KBM-7 (cell line): ENCODE measurements at places on chromosomes 13 and 19.
A peak's percentile ranks its signal among the peaks of the same experiment; 100 is the strongest.

- DNase-seq, result no peak
Measured at GRCh38 chr19:3547301-3547731, 8.3 kb downstream of the TEKTIP1 start.

GRCh38 chr19:42193706-42194105, 23.8 kb downstream of the DEDD2 start:
- DNase-seq, result no peak

DNA sequence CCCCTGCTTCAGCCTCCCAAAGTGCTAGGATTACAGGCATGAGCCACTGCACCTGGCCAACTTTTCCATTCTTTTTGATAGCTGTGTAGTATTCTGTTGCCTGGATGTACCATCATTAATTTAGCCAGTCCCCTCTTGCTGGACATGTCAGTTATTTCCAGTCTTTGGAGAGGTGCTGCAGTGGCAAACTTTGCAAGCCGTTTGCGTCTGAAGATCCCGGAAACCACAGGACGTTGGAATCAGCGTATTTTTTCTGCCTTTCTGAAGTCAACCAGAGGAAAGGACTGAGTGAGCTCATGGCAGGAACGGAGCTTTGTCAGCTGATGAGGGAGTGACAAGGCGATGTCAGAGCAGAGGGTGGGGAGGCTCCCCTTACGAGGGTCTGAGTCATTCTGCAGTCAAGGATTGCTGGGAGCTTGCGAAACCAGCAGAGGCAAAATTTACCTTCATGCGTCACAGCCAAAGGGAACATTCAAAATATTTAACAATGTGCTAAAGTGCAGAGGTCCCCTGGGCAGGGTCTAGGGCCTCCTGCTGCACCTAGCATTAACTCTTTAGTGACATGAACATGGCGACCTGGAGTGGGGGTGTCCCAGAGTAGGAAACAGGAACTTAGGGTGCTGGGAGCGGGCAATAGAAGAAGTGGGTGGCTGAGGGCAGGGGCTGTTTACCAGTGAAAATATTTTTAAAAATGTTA, 5.6 kb downstream of the C5AR1 start:
- DNase-seq, result peak; percentile 86

DNA sequence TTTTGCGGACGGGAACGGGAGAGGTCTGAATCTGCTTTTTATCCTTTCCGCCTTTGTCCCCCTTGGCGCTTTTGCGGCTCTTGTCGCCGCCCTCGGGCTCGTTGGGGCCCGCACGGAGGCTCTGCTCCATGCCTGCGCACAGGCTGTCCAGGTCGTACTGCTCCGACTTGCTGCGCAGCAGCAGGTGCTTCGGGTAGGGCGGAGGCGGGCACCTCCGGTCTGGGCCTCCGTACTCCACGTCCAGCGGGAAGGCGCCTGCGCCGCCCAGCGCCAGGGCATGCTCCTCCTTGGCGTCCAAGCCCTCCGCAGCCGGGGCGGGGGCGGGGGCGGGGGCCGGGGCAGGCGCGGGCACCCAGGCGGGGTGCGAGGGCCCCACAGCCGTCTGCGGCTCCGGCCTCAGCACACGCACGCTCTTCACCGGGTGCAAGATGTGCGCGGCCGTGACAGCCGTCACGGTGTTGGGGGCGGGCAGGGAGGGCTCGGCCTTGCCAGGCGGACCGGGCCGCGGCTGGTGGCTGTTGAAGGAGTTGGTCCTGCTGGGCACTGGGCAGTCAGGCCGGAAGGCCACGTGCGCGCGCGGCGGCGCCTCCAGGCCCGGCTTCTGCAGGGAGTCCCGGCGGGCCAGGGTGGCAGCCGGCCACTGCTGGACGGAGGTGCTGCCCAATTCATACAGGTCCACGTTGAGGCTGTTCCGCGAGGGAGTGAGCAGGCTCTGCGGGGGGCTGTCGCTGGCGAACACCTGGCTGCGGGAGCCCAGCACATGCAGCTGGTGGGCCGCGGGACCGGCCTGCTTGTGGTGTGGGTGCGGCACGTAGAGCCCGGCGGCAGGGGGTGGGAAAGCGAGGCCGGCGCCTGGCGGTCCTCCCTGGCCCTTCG, 73.1 kb downstream of the LATS2 start:
- DNase-seq, result no peak

GRCh38 chr13:29707876-29708543, 112.5 kb upstream of the SLC7A1 start:
- DNase-seq, result peak; percentile 57

GRCh38 chr13:108272333-108272732, 2.8 kb downstream of the TNFSF13B start:
- DNase-seq, result no peak

GRCh38 chr19:38527466-38528136, 90.2 kb downstream of the MAP4K1 start:
- no peak for DNase-seq
